Parietal lobe (tissue), 2 donors: ENCODE measurements at places on chromosomes 6 and 20. TPM values are rescaled to one million over a fixed set of nuclear protein-coding genes. Genes with fewer than 3 reads are reported as not detected.

The CD40 gene
- total RNA-seq: 0.31 TPM

The GABRR1 gene
- total RNA-seq: not detected

The POLR1C gene
- 29.4 TPM for total RNA-seq

The GMPR gene
- 0.63 TPM for total RNA-seq

The PAK5 gene
- 67.0 TPM for total RNA-seq

The SAPCD1 gene
- total RNA-seq: 1.3 TPM

The WFDC10B gene
- not detected for total RNA-seq

The OPN5 gene
- total RNA-seq: not detected

The RUNX2 gene
- total RNA-seq: 0.31 TPM

The TMEM200A gene
- total RNA-seq: 25.0 TPM
